NB4 (cell line): ENCODE measurements at places on chromosomes 1 and 21.

DNA sequence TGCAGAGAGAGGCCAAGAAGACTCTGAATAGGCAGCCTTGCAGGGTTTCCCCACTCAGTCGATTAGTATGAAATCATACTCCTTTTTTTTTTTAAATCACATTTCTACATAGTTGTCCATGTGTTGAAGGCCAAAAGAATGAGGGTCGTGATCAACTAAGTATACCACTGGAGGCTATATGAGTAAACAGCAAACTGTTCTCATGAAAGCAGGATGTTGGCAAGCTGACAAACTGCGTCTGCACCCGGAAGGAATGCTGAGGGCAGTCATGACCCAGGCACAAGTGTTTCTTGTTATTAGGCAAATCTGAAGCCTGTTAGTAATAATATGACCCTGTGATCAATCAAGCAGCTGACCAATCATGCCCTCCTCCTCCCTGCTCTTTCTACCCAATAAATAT is 213.2 kb downstream of the USH2A start:
- no peak for DNase-seq

DNA sequence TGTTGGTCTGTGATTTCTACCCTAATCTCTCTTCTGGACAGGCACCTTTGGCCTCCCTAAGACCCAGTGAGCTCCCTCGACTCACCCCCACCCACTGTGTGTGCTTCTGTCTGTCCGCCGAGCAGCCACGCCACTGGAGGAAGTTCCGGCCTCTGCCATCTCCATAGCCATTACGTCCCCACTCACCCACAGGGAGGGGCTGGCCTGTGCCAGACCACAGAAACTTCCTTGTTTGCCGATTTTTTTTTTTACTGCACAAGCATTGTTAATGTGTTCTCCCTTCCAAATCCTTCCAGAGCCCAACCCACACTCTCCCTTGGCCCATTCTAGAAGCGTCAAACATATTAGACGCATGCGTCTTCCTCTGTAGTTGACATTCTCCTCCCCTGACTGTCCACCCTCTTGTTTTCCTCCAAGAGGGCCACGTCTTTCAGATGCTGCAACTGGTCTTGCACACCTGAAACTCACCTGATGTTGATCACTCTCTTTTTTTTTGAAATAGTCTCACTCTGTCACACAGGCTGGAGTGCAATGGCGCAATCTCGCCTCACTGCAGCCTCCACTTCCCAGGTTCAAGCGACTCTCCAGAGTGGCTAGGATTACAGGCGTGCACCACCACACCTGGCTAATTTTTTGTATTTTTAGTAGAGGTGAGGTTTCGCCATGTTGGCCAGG is 72.3 kb downstream of the EVA1C start:
- no peak for DNase-seq

DNA sequence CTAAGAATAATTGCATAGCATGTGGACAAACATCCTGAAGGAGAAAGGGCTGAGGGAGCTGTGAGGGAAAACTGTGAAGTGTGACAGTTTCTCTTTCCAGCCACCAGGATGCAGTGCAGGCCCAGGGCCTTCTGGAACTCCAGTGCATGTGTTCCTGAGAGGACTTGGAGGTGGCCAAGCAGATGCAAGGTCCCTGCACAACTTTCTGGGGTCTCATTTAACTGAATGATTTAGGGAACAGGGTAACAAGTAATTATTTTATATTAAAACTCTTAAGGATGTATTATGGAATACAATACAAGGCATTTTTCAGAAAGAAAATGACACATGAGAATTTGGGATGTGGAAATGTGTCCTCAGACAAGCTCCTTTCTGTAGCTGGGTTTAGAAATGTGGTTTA is 61.2 kb upstream of the MCOLN3 start:
- peak; percentile 66 for DNase-seq

DNA sequence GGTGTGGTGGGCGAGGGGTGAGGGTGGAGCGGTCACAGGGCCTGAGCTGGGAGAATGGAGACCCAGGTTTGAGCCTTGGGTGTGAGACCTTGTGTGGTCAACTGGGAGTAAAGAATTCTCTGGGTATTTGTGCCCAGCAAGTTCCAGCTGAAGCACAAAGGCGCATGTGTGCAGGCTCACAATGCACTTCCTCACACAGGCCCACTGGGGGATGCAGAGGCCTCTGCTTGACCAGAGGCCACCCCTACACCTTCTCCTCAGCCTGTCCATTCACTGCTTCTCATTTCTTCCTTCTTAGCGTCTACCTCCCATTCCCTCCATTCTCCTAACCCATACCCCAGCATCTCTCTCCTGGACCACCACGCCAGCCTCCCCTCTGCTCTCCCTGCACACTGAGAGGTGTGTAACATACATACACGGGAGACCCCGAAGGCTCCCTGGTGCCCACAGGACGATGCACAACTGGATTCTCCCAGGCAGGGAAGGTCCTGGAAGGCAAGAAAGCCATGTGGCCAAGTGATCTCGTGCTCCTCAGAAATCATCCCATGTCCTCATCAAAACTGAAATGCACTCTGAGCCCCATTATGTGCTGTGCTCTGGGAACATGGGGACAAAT is 12.3 kb upstream of the TTC39A start:
- no peak for DNase-seq

DNA sequence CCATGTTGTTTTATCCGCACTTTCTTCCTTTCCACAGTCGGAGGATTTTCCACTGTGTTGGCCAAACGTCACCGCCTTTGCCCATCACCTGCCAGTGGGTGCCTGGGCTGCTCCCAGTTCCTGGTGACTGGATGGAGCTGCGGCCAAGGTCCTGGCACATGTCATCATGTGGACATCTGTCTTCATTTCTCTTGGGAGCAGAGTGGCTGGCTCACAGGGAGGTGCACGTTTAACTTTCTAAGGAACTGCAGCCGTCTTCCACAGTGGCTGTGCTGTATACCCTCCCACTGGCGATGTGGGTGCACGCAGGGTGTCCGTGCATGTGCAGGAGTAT is 19.5 kb upstream of the RNF223 start:
- DNase-seq, result no peak

DNA sequence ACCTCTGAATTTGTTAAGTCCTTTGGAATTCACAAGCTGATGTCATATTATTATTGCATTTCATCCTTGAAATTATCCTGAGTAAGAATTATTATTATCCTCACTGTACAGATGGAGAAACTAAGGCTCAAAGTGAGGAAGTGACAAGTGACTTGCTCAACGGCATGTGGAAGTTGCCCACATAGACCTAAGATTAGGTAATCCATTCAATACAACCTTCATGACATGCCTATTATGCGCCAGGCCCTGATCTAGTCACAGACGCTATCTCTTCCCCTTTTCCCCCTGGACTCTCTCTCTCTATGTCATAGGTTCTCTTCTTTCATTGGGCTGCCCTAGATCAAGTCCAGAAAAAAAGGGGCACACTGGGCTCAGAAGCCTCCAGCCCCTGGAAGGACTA is 84.9 kb upstream of the KCNK2 start:
- DNase-seq, result peak; percentile 12

DNA sequence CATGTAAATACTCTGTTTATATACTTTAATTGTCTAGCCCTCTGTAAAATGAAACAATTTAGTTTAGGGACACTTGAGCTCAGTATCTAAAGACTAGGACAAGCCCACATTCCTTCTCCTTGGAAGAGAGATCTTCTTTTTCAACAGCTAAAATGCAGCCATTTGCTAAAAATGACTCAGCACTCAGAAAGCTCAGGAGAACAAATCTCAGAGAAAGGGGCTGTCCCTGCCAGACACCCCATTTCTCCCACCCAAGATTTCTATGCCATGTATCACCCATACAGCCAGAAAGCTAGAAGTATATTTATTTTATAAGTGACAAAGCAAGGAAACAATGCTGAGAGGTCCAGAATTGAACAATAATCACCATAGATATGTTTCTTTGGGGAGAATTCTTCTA is 23.2 kb upstream of the PRDX6 start:
- DNase-seq, result no peak

- DNase-seq, result no peak
These were observed 491.9 kb downstream of the SIPA1L2 start for GRCh38 chr1:232138044-232138443.

DNA sequence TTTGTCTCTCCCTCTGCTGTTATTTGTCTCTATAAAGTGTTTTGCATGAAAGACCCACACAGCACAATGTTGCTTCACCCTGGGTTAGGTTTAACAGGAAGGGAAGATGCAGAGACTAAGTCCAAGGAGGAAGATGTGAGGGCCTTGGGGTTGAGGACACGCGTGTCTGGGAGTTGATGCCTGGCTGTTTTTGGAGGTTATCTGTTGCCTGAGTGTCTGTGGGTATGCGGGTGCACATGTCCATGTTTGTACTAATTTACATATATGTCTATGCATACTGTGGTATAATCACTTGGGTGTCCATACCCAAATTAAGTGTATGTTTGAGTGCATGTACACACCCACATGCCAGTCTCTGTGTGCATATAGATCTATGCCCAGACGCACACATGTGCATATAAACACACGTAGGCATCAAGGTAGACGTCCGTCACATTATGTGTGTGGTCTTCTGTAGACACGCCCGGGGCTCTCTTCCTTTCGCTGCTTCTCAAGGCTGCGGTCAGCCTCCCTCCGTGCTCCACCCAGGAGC is 962 bp upstream of the MAN1C1 start:
- peak; percentile 20 for DNase-seq

DNA sequence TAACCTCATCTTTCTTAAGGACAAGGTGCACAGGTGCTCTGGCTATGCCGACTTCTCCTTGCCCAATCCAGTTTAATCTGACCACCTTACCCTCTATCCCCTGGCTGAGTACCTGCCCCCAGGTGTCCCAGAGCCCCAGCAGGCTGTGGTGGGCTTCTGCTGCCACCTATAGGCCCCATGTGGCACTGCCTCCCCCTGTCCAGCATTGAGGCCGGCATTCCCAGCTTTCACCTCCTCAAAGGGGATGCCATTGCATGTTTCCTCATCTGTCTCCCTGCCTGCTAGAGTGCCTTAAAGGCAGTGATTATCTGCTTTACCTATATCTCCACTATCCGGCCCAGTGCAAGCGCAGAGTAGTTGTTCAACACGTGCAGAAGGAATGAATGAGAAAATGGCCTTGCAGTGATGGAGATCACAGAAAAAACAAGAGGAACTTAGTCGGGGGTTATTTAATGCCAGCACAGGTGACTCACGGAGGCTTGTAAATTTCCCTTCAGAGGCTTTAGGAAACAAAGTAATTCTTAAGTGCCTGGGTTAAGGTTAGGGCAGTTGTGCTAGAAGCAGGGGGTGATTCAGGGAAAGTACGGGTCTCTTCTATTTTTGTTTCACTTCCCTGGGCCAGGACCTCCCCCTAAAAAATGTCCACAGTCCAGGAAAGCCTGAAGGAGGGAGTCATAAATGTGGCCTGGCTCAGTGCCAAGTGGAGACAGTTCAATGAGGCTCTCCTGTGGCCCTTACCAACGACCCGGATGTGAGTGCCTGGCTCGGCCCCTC is 131.8 kb upstream of the NGF start:
- DNase-seq, result peak; percentile 21

DNA sequence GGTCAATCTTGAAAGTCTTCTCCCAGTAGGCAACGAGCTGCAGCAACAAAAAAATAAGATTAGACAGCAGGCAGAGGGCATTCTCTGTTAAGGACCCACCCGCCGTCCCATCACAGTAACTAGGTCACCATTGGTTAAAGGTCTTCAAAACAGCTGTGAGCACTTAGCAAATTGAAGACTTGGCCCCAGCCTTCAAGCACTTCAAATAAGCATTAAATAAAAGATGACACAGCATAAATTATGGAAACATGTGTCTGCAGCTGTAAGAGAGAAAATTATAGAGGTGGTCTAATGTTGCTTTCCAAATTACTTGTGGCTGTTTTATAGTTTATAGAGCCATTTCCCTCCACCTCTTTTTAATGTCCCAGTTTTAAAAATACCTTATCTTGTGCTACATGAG is 61.2 kb downstream of the VANGL1 start:
- no peak for DNase-seq

DNA sequence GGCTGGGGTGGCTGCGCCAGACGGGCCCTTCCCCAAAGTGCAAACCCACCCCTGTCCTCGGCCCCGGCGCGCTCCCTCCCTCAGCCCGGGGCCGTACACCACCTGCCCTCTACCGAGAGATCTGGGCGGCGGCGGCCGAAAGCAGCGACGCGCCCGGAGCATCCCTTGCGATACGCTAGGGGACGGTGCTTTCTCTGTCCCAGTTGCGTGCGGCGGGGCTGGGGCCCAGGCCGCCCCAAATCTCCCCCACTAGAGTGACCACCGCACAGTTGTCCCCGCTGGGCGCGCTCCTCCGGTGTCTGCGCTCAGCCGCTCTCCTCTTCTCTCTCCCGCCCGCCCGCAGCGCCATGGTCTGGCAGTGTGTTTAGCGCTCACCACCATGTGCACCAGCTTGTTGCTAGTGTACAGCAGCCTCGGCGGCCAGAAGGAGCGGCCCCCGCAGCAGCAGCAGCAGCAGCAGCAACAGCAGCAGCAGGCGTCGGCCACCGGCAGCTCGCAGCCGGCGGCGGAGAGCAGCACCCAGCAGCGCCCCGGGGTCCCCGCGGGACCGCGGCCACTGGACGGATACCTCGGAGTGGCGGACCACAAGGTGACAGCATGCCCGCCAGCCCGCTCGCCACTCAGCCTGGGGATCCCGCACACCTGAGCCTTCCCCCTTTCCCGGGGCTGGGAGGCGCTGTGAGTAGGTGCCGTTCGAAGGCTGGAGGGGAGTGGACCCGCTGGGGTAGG is 1.0 kb downstream of the ST6GALNAC5 start:
- DNase-seq, result no peak

GRCh38 chr1:64505944-64506655 is 36.2 kb downstream of the CACHD1 start:
- no peak for DNase-seq

DNA sequence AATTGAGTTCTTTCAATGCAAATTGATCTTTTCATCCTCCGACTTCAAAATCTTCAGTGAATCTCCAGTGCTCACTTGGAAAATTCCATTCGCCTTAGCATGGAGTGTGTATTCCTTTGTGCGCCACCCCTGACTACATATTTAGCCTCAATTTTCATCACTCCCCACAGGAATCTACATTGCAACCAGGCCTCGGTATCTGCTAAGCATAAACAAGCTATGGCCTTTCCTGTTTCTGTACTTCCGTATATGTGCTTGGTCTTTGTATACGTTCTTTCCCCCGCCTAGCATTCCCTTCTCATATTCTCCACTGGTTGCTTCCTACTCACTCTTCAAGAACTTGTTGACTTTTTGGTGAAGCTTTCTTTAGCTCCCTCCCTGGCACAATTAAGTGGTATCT is 470.8 kb downstream of the LMO4 start:
- DNase-seq, result no peak

DNA sequence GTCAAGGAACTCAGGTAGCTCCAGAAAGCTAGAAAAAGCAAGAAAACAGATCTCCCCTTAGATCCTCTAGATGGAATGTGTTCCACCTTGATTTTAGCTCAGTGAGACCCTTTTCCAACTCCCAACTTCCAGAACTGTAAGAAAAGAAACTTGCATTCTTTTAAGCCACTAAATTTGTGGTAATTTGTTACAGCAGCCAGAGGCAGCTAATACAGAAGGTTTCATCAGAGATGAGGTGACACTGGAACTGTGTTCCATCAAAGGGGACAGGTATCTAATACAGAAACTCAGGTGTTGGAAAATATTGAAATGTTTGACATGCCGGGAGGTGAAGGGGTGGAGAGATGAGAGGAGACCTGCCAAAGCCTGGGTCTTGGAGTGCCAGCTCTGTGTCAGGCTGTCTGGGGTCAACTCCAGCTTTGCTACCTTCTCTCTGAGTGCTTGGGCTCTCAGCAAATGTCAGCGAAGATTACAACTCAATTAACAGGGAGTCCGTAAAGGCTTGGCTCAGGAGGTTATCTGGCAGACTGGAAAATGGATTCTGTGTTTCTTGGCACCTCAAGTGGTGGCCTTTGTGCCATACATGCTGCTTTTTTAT is 71.3 kb downstream of the PLPP3 start:
- no peak for DNase-seq

GRCh38 chr1:153360190-153360589 is 2.5 kb downstream of the S100A9 start:
- DNase-seq, result no peak
